ENCODE measurements at places on chromosomes 6 and 20.

DNA sequence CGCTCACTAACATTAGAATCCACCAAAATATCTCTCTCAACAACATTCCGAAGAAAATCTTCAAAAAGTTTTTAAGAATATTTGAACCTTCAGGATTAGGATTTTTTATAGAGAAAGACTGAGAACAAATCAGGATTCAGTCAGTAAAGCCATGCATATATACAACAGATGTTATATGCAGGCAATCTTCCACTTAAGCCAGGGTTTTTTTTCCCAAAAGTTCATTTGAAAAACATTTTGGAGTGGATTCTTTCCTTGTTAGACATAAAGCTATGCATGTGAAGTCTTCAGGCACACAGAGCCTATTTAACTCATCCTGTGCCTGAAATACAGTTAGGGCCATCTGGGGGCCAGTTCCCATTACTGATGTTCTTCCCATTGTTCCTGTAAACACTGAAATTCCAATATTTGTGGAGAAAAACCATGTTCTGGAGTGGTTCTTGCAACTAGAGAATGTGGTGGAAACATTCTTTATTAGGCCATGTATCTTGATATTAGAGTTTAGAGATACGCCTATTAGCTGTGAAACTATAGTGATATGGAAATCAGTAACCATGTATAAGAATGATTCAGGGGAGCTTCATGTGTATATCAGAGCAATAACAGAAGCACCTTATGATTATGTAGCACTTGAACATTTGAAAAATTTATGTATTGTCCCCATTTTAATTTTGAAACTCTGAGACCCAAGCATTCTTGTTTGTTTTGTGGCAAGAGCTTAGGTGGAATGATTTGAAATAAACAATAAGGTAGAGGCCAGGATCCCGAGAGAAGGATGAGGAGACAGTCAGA lies 61.7 kb downstream of the PLEKHG1 start:
- DNase-seq: no peak

DNA sequence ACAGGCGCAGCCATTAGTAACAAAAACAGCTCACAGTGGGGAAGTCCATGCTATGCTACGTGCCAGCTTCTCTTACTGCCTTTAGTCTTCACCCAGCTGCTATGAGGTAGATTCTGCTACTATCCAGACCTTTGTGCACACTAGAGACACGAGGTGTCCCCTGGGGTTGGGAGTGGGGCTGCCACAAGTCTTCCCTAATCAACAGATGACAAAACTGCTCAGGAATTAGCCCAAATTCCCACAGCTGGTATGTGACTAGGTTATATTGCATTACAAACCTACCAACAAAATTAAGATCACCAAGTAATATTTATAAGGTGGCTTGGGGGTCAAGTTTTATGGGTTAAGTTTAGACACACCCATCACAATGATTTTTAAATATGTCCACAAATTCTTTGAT lies 63.3 kb downstream of the PSMB1 start:
- no peak for DNase-seq

- DNase-seq: no peak
Measured at GRCh38 chr6:136926383-136926782, 4.3 kb downstream of the SLC35D3 start.

DNA sequence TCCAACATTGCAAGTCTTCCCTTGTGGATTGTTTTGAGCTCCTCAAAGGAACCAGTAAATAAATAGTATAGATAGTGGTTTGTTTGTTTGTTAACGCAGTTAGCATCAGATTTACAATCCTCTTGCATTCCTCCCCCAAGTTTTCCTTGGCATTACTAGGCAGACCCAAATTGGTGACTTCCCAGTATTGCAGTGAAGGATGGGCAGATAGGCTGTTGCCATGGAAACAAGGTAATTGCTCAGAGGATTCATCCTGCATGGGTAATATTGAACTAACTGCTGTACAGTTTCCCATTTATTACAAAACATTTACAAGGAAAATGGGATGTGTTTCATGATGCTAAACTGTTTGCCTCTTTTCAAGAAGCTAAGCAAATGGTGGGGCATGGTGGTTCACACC lies 477.2 kb downstream of the EPM2A start:
- DNase-seq: no peak

- no peak for DNase-seq
Measured at GRCh38 chr6:157128235-157128775, 195.0 kb downstream of the TMEM242 start.

DNA sequence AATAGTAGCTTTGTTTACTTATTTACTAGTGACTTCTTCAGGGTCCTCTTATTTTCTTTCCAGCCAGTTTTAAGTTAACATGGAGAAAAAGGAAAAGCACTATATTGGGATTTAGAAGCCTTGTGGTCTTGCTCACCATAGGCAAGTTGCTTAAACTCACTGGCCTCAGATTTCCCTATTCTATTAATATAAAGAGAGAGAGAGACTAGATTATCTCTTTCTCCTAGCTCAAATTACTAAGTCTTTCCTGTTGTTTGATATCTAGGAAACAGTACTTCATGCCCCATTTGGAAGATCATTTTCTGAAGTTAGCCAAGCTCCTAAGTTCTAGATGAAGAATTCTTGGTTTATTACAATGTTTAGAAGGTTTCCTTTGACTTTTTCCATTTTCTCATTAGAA lies 32.5 kb downstream of the CTNNBL1 start:
- DNase-seq: no peak

- no peak for DNase-seq
Measured at GRCh38 chr6:54778731-54779130, 67.8 kb upstream of the FAM83B start.

GRCh38 chr20:33657704-33658095 lies 4.4 kb upstream of the C20orf144 start:
- DNase-seq: peak; percentile 65

GRCh38 chr6:120058410-120058809 lies 708.8 kb upstream of the MAN1A1 start:
- no peak for DNase-seq

- DNase-seq: peak; percentile 98
Measured at GRCh38 chr6:149454346-149454848, 30.4 kb downstream of the ZC3H12D start.

Measured in Right ventricle myocardium inferior (tissue), 1 donor.